Tracheal epithelial cell (primary cell): ENCODE measurements at places on chromosomes 11 and 22. TPM values are rescaled to one million over a fixed set of nuclear protein-coding genes. Genes with fewer than 3 reads are reported as not detected.

SULT4A1 gene
- total RNA-seq: 0.24 TPM in 1 of 2 replicates, not detected in the other

KRTAP5-7 gene
- total RNA-seq: not detected in 2 replicates

LIF gene
- total RNA-seq: 0.21 and 28.9 TPM in 2 replicates

HBG2 gene
- total RNA-seq: not detected in 2 replicates

SLC22A12 gene
- not detected in 2 replicates for total RNA-seq

OTOG gene
- total RNA-seq: under 0.01 TPM in 1 of 2 replicates, not detected in the other

TESMIN gene
- 6.7 and 7.0 TPM in 2 replicates for total RNA-seq

SERHL2 gene
- 0.43 and 8.7 TPM in 2 replicates for total RNA-seq

ZNF408 gene
- 4.9 and 9.4 TPM in 2 replicates for total RNA-seq

PATE2 gene
- total RNA-seq: not detected in 2 replicates

UCP2 gene
- 4.3 TPM in 1 of 2 replicates, not detected in the other for total RNA-seq

SCGB2A2 gene
- not detected in 2 replicates for total RNA-seq

RIMBP3C gene
- total RNA-seq: under 0.01 and 0.21 TPM in 2 replicates

ZP1 gene
- not detected in 2 replicates for total RNA-seq

KCNJ5 gene
- total RNA-seq: 7.2 and 7.5 TPM in 2 replicates

KIRREL3 gene
- total RNA-seq: 1.4 TPM in 1 of 2 replicates, not detected in the other

APLNR gene
- total RNA-seq: not detected in 2 replicates

MYRF gene
- total RNA-seq: under 0.01 and 0.72 TPM in 2 replicates

IGSF9B gene
- total RNA-seq: under 0.01 and 0.43 TPM in 2 replicates

ACR gene
- not detected in 2 replicates for total RNA-seq

MOGAT2 gene
- total RNA-seq: not detected in 2 replicates

SAA4 gene
- total RNA-seq: 1.9 TPM in 1 of 2 replicates, not detected in the other

C1QTNF6 gene
- 4.3 TPM in 2 replicates for total RNA-seq

MPPED2 gene
- total RNA-seq: not detected in 2 replicates

MS4A4A gene
- total RNA-seq: not detected in 2 replicates

USH1C gene
- 0.96 TPM in 1 of 2 replicates, not detected in the other for total RNA-seq

MS4A6E gene
- total RNA-seq: not detected in 2 replicates

PKDREJ gene
- not detected in 2 replicates for total RNA-seq

SCGB1A1 gene
- not detected in 2 replicates for total RNA-seq

CALCA gene
- not detected in 2 replicates for total RNA-seq

NAALADL1 gene
- total RNA-seq: 15.9 and 18.1 TPM in 2 replicates

GGTLC2 gene
- not detected in 2 replicates for total RNA-seq

TMEM151A gene
- total RNA-seq: not detected in 2 replicates

SLC16A8 gene
- total RNA-seq: 0.24 and 1.5 TPM in 2 replicates

APOL4 gene
- not detected in 2 replicates for total RNA-seq

PGA5 gene
- not detected in 2 replicates for total RNA-seq

C11orf16 gene
- total RNA-seq: not detected in 2 replicates

PRR5 gene
- 13.7 and 17.1 TPM in 2 replicates for total RNA-seq

MGAT3 gene
- total RNA-seq: under 0.01 TPM in 2 replicates

MMP12 gene
- total RNA-seq: not detected in 2 replicates

OR8D4 gene
- total RNA-seq: not detected in 2 replicates

FERMT3 gene
- total RNA-seq: 0.96 and 1.3 TPM in 2 replicates

PRG3 gene
- not detected in 2 replicates for total RNA-seq

OR10A4 gene
- not detected in 2 replicates for total RNA-seq

MUC6 gene
- not detected in 2 replicates for total RNA-seq

HMGXB4 gene
- total RNA-seq: 9.2 and 11.6 TPM in 2 replicates

SYTL2 gene
- total RNA-seq: 11.1 and 20.0 TPM in 2 replicates

BAIAP2L2 gene
- 0.21 and 0.48 TPM in 2 replicates for total RNA-seq
